ENCODE measurements at places on chromosomes 1 and 21.
A peak's percentile ranks its signal among the peaks of the same experiment; 100 is the strongest.

DNA sequence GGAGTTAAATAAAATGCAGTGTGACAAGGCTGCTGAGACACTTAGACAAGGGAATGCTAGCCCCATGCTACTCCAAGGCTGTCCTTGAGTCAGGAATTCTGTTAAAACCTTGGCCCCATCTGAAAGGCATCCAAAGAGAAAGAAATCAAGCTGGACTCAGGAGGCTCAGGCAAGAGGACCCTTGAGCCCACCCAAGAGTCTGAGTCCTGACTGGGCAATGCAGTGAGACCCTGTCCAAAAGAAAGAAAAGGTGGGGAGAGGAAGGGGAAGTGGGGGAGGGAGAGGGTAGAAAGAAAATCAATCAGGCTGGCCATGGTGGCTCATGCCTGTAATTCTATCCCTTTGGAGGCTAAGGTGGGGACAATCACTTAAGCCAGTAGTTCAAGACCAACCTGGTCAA lies 26.7 kb downstream of the CLSTN1 start:
- DNase-seq, result no peak

DNA sequence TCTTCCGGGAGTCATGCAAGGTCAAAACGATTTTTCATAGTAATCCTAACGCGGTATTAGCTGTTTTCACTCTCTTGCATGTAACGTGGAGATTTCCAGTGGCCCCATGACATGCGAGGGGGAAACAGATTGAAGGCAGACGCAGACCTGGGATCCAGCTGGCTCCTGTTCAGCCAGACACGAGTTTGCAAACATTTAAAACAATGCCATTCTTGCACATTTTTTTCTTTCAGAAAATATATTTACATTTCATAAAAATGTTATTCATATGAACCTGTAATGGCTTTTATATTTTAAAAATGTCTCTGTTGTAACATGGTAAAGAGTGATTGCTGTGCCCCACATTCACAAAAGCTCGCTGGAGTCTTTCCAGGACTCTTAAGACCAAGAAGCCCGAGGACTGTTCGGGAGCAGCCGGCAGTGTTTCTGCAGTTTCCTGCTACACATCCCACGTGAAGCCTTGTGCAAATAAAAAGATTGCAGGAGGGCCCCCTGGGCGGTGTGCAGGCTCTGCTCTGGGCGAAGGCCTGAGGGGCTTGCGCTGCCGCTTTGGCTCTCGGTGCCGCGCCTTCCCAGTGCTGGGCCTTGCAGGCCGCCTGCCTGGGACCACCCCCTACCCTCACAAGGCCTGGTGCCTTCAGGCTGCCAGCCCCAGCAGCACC lies 184.9 kb downstream of the DYRK1A start:
- DNase-seq, result no peak

- DNase-seq, result no peak
These were observed 1130.3 kb downstream of the PLA2G4A start for GRCh38 chr1:187959062-187959461.

- no peak for DNase-seq
These were observed 57.1 kb upstream of the SAMSN1 start for GRCh38 chr21:14603202-14603601.

- DNase-seq, result no peak
These were observed 78.7 kb downstream of the FGGY start for GRCh38 chr1:59375321-59376220.

- DNase-seq, result no peak
These were observed 5.0 kb upstream of the H6PD start for GRCh38 chr1:9229549-9229948.

DNA sequence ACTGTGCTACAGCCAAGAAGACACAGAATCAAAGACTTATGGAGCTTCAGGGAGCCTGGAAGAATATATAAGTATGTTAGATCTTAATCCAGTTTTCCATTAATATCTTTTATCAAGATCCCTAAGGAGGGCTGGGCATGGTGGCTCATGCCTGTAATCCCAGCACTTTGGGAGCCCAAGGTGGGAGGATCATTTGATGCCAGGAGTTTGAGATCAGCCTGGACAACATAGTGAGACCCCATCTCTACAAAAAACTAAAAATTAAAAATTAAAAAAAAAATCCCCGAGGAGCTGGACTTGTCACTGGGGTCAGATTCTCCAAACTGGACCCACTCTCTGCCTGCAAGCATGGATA lies 113.9 kb upstream of the CDC42BPA start:
- DNase-seq, result no peak

GRCh38 chr1:201552941-201553351 lies 14.0 kb downstream of the NAV1 start:
- no peak for DNase-seq

- no peak for DNase-seq
These were observed 14.7 kb upstream of the MFSD2A start for GRCh38 chr1:39940253-39940652.

- no peak for DNase-seq
These were observed 11.4 kb downstream of the EDEM3 start for GRCh38 chr1:184743062-184743756.

- no peak for DNase-seq
These were observed 2.8 kb downstream of the SRARP start for GRCh38 chr1:16006552-16007485.

DNA sequence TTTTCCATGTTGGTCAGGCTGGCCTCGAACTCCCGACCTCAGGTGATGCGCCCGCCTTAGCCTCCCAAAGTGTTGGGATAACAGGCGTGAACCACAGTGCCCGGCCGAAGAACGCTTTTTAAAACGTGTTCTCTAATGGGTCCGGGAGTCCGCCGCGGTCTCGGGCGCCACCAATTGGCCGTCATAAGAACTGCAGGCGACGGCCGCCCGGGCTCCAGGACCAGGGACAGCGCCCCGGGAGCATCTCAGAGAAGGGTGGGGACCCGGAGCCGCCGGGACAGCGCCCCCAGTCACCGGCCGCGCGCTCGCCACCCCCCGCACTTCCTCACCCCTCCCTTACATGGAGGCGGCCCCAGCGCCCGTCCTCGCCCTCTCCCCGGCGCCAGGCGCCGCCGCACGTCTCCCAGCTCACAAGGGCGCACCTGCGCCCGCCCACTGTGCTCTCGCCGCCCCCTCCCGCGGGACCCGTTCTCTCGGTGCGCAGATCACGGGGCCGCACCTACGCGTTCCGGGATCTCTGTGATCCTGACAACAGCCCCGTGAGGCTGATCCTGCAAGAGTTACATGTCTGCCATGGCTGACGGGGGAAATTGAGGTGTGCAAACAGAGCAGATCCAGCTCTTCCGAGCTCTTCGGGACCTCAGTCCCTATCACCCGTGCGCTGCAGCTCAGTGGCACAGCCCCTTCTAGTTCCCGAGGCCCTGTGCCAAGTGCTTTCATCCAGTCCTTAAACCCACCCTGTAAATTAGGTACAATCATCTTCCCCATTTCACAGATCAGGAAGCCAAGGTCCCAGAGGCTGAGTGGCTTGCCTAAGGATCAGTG lies 9.8 kb downstream of the RAP1GAP start:
- DNase-seq, result peak; percentile 88

DNA sequence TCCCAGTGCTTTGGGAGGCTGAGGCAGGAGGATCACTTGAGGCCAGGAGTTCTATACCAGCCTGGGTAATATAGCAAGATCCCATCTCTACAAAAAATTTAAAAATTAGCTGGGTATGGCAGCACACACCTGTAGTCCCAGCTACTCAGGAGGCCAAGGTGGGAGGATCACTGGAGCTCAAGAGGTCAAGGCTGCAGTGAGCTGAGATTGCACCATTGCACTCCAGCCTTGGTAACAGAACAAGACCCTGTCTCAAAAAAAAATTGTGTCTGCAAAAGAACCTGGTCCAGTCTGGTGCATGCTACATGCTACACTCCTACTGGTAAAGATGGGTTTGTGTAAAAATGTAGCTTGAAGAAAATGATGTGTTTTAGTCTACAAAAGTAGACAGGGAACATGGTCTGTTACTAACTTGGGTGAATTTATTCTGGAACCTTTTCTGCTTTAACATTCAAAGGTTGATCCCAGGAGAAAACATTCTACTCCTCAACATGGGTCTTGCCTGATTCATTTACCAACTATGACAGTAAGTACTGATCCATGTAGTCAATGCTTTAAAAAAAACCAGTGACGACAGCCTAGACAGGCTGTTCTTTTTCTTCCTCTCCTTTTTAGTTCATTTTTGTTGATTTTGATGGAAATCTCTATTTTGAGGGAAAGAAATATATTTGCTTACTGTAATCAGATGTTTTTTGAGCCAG lies 32.7 kb upstream of the ENAH start:
- DNase-seq, result no peak

DNA sequence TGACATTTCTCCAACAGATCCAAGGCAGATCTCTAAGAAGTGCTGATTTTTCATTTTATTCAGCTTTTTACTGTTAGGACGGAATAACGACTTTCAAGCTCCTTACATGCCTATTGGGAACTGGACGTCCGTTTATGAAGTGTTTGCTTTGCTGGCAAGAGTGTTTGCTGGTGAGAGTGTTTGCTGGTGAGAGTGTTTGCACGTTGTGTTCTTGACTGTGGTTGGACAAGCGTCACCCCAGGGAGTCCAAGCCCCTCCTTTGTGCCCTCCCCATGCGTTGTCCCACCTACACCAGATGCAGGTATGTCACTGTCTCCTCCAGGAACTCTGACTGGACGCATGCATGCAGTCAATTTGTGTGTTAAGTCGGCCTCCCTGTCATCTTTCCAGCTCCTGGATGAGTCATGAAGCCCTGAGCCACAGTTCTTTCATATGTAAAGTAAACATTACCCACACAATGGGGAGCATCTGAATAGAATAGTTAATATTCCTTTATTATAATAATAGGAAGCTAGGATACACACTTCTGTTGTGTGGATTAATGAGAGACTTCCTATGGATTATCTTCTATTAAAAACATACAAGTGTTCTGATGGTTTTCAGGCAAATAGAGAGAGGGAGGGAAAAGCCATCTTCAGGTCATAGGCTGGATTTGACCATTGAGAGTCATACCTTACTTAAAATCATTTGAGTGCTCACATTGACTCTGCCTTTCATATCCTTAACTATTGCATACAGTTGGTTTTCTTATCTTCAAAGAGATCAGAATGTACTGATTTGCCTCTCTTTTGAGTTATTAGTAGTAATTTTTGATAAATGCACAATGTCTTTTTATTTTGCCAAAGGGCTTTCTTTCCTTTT lies 119.2 kb downstream of the GALNT2 start:
- no peak for DNase-seq

GRCh38 chr21:21076051-21076450 lies 77.8 kb downstream of the NCAM2 start:
- DNase-seq, result no peak

DNA sequence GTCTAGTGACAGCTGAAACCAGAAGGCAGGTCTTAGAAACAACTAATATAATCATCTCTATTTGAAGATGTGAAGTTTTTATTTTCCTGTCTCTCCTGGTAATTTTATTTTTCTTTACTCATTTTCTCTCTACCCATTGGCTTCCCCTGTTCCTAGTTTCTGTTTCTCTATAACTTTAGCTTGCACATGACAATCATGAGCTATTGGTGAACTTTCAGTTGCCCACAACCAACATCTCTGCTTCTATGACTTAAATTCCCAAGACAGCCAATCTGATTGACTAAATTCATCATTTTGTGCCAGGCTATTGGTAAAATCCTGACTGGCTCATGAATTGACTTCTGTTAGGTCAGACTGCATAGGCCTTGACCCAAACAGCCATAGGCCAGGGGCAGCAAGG lies 13.7 kb upstream of the ACADM start:
- no peak for DNase-seq

GRCh38 chr1:165254896-165255625 lies 101.5 kb downstream of the LMX1A start:
- DNase-seq, result no peak

- no peak for DNase-seq
These were observed 18.7 kb upstream of the CSF1 start for GRCh38 chr1:109891930-109892329.

GRCh38 chr1:21670956-21671902 lies 2.1 kb upstream of the RAP1GAP start:
- DNase-seq, result no peak

DNA sequence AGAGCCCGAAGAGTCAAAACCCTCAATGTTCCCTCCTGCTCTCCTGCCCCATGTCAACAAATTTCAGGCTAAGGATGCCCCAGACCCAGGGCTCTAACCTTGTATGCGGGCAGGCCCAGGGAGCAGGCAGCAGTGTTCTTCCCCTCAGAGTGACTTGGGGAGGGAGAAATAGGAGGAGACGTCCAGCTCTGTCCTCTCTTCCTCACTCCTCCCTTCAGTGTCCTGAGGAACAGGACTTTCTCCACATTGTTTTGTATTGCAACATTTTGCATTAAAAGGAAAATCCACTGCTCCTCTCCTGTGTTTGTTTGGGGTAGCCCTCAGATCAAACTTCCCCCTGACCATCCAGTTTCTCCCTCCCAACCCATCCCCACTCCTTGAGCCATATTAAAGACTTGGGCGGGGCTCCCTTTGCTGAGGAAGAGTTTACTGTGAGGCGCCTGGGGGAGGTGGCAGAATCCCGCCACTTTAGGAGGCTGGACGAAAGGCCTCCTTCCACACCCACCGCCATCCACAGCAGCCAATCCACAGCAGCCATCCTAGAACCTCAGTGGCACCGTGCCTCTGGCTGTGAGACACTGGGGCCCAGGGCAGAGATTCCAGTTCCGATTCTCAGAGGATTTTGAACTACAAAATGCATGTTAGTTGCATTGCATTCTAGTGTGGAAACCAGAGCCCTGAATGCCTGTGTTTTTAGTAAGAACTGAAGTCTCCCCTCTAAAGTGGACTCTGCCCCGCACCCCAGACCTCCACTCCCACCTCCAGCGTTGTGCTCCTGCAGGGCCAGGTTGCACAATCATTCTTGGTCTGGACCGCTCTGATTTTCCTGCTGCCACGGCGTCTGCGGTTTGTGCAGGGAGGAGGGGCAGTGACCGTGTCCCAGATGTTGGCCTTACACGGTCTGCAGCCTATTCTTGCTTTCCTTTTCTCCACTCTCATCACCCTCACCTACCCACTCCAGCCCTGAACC lies 3.0 kb downstream of the OLFML3 start:
- DNase-seq, result no peak

- no peak for DNase-seq
These were observed 9.6 kb upstream of the AMY2B start for GRCh38 chr1:103561643-103562395.

DNA sequence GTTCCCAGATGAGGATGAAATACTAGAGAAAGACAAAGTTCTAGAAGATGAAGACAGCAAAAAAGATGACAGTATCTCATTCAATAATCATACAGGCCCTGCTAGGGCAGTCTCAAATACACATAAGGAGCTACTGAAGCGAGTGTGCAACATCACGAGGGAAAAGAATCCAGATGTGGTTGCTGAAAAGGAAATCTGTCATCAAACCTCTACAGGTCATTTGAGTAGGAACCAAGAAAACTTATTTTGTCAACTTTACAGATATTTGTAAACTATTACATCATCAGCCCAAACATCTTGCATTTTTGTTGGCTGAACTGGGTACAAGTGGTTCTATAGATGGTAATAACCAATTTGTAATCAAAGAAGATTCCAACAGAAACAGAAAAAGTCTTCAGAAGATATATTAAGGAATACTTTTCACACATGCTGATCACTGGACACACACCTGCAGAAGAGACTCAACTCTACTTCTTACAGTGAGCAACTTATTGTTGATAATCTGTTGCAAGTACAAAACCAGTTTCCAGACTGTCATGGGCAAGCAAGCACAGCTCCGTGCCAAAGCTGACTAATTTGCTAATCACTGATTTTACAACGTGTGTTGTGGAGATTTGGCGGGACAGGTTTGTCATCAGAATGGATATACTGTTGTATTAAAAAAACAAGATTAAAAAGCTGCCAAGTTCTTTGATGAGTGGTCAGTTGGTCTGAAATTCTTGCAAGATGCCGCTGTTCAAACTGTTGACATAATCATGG lies 42.1 kb downstream of the TRIM33 start:
- DNase-seq, result no peak

- DNase-seq, result no peak
These were observed 220.3 kb downstream of the PLPP3 start for GRCh38 chr1:56359056-56359455.
